ENCODE measurements at places on chromosomes 5 and 9. TPM values are rescaled to one million over a fixed set of nuclear protein-coding genes. Genes with fewer than 3 reads are reported as not detected.

The GPR21 gene
- total RNA-seq, result 0.42 TPM

- peak; percentile 62 for DNase-seq
These were observed 41.3 kb downstream of the UGCG start for GRCh38 chr9:111937781-111938426.

GRCh38 chr5:14417276-14417730 is 164.3 kb upstream of the OTULINL start:
- no peak for DNase-seq

DNA sequence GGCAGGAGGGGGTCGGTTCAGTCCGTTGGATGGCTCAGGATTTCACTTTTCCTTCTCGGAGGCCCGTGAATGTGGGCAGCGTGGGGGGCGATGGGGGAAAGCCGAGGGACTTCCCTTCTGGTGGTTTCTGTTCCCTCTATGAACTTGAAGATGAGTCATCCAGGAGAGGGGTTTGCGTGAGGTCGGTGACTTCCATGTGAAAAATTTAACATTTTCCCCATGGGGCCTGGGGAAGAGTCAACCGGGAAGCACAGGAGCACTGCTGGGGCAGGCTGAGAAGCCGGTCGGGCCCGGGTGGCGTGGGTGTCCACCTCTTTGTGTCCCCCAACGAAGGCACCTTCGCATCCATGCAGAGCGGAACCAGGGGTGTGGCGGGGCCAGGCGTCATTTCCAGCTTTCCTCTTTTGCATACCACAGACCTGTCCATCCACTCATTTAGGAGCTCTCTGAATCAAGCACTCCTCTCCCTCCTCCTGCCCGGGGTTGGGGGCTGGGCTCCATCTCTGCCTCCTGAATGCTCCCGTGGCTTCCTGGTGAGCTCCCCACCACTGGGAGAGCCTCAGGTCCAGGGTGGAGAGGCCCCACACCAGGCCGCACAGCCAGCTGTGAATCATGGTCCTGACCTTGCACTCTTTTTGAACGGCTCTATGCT is 68.4 kb downstream of the ANKRD33B start:
- peak; percentile 60 for DNase-seq

GRCh38 chr5:55440188-55440646 is 94.5 kb downstream of the PLPP1 start:
- DNase-seq, result peak; percentile 12

DNA sequence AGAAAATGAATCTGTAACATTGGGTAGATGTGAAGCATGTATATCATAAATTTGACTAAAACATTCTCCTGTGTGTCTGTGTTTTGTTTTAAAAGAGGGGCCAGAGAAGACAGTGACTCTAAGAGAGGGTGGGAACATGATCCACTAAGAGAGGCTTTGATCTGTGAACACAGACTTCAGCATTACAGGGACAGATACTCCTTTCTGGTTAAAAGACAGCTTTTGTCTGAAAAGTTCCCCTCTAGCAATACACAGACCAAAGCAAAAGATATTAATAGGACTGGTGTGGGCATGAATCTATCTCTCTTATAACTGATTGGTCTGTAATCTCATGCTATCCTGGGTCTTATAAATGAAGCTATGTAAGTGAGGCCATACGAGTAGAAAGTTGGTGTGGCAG is 150.9 kb downstream of the NUDT12 start:
- DNase-seq, result no peak

- DNase-seq, result no peak
These were observed 78.6 kb upstream of the TBC1D9B start for GRCh38 chr5:179986328-179986727.

DNA sequence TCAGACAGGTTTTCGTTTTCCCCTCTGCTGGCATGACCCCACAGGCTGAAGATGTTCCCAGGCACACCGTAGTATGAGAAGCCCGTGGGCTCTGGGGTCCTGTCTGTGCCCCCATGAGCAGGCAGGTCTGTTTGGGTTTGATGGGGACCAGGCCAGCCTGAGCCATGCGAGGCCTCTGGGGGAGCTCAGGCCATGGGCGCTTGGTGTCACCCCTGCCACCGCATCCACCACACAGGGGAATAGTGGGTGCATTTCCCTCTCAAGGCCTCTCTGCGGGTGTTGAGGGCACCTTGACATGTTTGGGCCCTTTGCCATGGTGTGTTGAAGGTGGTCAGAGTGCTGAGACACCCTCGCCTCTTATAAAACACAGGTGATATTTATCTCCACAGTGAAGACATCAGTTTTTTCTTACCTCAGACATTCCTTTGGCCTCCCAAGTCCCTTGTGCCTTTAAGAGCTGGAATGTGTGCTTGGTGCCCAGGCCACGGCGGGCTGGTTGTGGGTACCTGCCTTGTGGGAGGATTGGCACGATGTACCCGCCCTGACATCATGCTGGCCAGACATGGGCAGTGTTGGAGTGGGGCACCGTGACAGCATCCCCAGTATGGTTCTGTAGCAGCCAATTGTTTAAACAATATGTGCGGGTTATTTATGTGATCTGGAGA is 68.3 kb downstream of the WNK2 start:
- no peak for DNase-seq

- no peak for DNase-seq
These were observed 68.7 kb downstream of the PRR16 start for GRCh38 chr5:120532835-120533234.

DNA sequence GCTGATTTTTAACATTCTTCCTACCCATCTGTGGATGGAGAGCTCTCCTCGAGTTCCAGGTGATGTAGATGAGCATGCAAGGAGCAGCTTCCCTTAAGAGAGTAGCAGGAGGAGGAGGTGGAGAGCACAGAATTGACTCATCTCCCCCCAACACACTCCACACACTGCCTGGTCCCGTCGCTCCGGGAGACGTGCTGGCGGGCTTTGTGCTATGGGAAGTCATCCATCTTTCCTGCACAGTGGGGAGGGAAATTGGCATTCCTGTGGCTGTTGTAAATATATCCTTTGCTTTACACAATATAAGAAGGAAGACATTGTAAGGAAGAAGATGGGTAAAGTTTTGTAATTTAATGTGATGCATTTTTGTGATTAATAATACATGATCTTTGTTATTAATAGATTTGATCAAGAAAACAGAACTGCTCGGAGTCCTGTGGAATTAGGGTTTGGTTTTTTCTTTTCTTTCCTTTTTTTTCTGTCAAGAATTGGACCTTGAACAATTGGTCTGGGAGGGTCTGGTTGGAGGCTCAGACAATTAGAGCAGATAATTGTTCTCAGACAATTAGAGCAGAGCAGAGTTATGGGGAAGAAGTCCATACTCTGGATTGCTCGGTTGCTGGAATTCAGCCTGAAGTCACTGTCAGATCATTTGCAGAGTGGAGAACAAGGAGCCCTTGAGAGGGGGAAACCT is 297.8 kb downstream of the GADD45G start:
- DNase-seq, result no peak

DNA sequence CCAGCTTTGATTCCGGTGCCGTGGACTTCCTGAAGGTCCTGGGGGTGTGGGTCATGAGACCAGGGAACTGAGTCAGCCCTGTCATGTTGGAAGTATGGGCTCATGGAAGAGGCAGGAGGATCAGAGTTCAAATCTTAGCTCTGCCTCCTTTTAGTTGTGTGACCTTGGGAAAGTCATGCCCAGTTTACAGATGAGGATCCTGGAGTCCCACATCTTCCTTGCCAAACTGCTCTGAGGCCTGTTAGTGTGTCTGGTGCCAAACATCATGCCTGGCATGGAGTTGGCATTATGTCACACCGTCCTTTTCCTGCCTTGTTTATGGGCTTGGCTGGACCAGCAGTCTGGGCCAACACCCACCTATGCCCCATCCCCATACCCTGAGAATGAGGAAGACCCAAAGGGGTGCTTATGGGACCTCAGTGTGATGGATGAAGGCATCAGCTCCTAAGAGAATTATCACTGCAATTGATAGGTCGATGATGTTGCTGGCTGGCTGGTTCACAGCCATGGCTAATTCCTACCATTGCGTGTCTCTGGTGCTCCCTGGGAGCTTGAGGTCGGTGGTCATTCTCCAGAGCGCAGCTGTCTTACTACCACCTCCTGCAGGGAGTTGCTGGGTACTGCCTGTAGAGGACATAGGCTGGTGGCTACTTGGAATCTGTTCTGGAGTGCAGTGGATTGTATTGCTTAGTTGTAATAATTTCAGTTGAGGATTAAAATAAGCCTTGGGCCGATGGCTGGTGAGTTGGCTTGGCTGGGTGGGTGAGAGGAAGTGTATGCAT is 140.5 kb upstream of the PITX1 start:
- no peak for DNase-seq
